ENCODE measurements at places on chromosomes 13 and 19.

- DNase-seq, result no peak
Measured at GRCh38 chr13:99355267-99356011, 48.2 kb upstream of the GPR183 start.

DNA sequence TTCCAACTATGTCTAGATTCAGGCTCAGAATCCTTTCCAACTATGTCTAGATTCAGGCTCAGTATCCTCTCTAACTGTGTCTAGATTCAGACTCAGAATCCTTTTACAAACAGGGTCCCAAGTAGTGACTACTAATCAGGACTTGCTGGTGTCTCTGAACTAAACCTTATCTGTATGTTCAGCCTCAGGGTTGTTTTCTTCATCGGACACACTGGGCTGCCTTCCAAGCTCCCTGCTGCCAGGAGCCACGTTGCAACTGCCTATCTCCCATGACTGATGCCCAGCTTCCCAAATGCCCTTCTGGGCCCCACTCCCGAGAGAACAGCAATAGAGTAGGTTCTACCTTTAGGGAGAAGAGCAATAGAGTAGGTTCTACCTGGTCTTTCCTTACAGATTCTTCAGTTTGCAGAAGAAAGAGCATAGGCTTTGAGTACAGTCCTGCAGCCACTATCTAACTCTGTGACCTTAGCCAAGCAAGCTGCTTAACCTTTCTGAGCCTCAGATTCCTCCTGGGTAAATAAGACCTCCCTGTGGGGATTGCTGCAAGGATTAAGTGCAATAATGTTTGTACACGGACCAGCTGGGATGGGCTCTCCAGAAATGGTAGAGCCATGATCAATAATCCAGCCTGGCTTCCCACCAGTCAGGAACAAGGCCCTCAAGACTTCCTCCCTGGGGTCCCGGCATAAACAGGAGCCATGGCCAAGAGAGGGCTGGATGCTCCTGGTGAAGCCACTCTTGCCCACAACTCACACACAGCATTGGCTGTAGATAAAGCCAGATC, 61.5 kb downstream of the ZIC5 start:
- DNase-seq, result no peak

DNA sequence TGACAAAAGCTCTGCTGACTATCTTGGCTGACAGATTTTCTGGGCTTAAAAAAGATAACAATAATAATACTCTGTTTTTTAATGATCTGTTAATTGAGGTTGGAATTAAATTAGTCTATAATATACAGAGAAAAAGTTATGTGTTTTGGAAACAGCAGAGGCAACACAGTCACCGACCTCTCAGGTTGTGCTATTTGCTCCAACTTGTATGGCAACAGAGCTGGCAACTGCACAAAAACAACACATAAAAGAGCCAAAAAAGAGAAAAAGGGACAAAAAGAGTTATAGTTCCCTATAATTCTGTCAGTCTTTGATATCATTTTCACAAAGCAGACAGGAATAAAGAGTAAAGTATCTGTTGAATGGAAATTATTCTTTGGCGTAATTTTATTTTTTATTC, 102.3 kb upstream of the POSTN start:
- no peak for DNase-seq

GRCh38 chr19:33402421-33403220, 29.1 kb downstream of the CEBPG start:
- DNase-seq, result no peak

DNA sequence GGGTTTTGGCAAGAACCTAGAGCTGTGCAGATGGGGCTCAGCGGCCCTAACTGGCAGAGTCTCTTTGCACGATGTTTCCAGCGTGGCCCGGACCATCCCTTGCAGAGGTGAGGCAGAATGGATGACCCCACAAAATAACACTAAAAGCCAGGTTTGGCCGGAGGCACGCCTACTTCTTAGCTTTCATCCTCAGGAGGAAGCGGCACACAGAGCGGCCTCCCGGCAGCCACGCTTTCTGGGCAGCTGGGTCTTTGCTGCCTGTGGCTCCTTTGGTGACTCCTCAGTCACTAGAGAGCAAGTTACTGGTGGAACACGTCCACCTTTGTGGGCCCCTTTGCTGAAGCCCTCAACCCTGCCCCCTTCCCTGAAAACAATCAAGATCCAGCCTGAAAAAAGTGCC, 25.2 kb downstream of the TEX29 start:
- no peak for DNase-seq

DNA sequence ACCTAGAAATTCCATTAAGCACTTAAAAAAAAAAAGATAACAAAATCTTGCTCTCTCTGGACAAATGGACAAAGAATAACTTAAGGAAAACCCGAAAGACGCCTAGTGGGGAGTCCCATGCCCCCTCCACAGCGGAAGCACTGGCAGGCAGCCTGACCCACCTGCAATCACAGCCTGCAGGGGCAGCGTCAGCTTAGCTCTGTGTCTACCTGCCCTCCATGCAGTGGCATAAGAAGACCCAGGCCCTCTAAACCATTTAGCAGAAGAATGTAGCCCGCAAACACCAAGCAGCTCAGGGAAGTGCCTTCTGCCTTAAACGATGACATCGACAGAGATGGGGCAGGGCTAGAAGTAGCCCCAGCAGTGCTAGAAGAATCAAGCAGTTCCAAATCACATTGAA, 36.0 kb downstream of the KCTD15 start:
- DNase-seq, result no peak

DNA sequence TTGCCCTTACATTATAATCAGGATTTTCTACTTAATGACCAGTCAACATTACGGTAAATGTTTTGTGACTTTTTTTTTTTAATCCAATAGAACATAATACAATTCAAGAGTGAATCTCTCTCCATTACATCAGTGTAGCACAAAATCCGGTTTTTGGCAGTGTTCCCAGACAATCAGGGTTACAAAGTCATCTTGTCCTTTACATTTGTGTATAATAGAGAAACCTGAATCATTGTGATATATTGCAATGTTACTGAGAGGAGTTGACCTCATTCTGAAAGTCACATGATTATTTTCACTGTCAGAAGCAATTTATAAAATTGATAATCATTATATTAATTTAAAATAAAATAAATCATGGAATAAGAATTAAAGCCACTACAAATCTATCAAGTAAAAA, 1346.0 kb upstream of the SPRY2 start:
- no peak for DNase-seq

GRCh38 chr19:7288977-7289376, 5.2 kb downstream of the INSR start:
- no peak for DNase-seq

DNA sequence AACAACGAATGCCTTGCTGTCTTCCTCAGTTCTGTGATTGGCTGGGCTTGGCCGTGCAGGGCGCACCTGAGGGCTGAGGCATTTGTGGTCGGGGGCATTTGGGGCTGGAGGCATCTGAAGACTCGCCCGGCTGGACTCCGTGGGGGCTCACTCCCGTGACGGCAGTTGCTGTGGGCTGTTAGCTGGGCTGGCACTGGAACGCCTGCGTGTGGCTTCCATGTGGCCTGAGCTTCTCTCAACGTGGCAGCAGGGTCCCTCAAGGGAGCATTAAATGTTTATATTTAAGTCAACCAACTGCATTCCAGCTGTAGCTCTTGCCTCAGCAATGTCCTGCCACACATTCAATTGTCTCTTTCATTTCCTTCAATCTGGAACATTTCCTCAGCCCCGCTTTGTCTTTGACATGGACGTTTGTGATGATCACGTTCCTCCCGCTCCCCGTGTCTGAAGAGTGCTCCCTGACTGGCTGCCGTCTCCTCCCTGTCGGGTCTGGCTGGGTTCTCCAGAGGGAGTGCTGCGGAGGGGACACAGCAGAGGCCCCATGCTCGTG, 21.0 kb downstream of the CCDC8 start:
- DNase-seq, result no peak

- DNase-seq, result no peak
Measured at GRCh38 chr13:33487575-33488243, 202.2 kb upstream of the STARD13 start.

- DNase-seq, result peak; percentile 28
Measured at GRCh38 chr19:43534816-43535761, 2.1 kb downstream of the ZNF575 start.

- DNase-seq, result no peak
Measured at GRCh38 chr13:39378306-39378705, 224.7 kb downstream of the LHFPL6 start.

GRCh38 chr13:77515785-77516184, 19.7 kb upstream of the SCEL start:
- no peak for DNase-seq

DNA sequence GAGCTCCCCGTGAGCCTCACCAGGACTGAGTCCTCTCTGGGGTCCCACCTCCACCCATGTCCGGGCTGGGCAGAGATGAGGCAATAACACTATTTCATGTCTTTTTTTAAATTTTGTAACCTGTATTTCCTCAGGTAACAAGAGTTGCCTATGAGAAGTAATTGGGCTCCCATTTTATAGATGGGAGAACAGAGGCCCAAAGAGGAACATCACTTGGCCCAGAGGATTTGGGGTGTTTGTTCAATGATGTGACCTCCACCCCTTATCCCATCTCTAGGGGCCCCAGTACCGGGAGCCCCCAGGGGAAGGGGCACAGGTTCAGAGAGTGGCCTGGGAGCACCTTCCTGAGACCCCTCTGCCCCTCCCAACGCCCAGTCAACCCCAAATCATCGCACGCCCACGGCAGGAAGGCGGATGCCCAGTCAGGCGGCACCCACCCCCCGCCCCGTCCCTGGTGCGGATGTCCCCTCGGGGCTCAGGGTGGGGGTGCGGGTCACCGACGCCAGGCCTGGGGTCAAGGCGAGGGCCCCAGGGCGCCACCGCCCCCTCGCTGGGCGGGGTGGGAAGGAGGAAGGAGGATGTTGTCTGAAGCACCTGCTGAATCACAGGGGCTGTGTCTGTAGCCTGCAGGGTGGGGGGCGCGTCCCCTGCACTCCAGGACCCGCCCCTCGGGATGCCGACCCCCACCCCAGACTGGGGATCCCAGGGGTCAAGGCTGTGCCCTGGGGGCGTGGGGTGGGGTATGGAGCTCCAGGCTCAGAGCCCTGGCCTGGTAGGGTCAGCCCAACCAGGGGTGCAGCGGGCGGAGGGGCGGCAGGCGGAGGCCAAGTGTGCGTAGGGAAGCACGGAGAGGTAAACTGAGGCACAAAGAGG, 9.0 kb upstream of the CIRBP start:
- no peak for DNase-seq

DNA sequence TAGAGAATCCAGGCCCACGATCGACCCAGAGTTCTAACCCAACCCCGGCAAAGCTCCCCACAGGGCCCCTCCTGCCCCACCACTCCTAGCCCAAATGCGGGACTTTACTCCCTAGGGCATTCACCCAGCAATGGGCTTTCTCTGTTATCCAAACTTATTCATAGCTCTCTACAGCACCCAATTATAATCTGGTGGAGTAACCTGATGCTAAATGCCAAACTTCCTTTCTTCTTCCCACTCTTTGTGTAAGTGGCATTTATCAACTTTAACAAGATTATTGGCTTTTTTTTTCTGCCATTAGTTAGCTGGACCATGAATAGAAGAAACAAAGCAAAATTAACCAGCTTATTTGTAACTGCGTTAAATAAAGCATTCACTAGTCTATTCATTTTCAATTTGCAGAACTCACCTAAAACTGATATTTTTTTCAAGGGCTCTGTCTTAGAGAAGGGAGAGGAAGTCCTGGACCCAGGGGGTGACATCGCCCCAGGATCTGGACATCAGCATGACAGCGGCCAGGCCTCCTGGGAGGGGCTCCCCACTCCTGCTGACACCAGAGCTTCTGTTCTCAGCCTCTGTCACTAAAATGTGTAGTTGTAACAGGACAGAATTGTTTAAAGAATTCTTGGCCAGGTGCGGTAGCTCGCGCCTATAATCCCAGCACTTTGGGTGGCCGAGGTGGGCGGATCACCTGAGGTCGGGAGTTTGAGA, 1.5 kb downstream of the FAM124A start:
- DNase-seq, result no peak

DNA sequence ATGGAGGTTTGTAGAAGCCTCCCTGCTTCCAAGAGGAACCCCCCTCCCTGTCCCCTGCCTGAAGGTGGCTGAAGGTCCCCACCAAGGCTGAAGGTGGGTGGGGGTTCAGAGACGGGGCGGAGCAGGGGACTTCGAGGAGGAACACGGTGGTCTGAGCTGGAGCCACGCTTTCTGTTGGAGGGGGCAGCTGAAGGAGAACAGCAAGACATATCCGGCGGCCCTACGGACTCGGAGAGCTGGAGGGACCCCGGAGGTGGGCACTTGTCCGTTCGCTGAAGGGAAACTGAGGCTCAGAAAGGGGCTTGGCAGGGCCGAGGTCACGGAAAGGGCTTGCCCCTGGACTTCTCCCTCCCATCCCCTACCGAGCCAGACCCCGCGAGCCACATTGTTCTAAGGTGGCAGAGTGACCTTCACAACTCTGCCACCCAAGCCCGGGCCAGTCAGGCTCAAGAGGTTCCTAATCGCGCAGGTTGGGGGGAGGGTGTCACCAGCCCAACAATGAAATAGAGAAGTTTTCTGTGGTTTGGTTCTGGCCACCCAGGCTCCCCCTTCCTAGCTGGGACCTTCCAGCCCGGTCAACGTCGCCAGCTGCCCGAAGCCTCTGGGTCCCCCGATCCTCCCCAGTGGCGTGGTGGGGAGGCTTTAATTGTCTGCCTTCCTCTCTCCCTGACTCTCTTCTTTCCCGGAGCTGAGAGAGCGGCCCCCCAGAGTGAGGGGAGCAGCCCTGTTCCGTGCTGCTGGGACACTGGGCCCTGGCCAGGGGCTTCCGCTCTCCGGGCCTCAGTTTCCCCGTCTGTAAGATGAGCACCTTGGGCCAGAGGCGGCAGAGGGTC, 15.5 kb upstream of the KCNN1 start:
- DNase-seq, result no peak

GRCh38 chr19:57559008-57559403, 657 bp downstream of the ZNF550 start:
- DNase-seq, result no peak

GRCh38 chr19:2307518-2308012, 389 bp downstream of the LINGO3 start:
- DNase-seq, result no peak

- DNase-seq, result no peak
Measured at GRCh38 chr19:648305-648704, 8.6 kb downstream of the FGF22 start.

- DNase-seq, result no peak
Measured at GRCh38 chr13:94028650-94029049, 450.8 kb downstream of the DCT start.

DNA sequence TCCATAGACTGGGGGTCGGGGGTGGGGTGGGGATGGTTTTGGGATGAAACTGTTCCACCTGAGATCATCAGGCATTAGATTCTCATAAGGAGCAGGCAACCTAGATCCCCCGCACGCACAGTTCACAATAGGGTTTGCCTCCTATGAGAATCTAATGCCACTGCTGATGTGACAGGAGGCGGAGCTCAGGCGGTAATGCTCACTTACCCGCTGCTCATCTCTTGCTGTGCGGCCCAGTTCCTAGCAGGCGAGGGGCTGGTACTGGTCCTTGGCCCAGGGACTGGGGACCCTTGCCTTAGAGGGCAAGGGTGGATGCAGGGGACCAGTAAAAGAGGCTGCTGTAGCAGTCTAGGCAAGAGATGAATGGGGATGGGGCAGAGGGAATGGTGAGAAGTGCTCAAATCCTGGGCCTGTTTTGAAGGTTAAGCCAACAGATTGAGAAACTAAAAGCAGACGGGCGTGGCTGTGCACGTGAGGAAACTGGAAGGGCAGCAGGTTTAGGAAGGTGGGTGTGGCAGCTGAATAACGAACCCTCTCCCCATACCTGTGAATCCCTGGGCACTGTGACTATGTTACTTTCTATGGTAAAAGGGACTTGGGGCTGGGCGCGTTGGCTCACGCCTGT, 1.5 kb upstream of the ERICH4 start:
- DNase-seq, result no peak

- peak; percentile 22 for DNase-seq
Measured at GRCh38 chr19:49119411-49120324, at the start of gene PPFIA3. PPFIA3 (plus strand) TSS chr19:49119544; CDS start chr19:49127874, 8,330 bp downstream.

GRCh38 chr19:53903055-53903680, 5.9 kb upstream of the CACNG7 start:
- no peak for DNase-seq

All from nucleus accumbens (tissue), 56 donors.